ENCODE measurements at places on chromosomes 12 and 14.

DNA sequence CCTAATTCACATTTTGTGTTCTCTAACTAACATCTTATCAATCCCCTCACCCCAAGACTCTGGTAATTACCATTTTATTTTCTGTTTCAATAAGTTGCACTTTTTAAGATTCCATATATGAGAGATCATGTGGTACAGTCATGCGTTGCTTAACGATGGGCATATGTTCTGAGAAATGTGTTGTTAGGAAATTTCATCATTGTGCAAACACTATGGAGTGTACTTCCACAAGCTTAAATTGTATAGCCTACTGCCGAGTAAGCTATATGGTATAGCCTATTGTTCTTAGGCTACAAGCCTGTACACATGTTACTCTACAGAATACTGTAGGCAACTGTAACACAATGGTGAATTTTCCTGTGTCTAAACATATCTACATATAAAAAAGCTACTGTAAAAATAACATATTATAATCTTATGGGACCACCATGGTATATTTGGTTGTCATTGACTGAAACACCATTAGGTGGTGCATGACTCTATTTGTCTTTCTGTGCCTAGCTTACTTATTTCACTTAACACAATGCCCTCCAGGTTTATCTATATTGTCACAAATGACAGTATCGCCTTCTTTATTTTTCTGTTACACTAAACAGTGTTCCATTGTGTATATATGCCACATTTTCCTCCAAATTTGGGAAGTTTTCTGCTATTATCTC, 473.4 kb upstream of the LMO3 start:
- no peaks in the 10 kb centered on the region for H3K36me3 ChIP-seq
- H3K4me1 ChIP-seq, result no peaks in the 10 kb centered on the region

DNA sequence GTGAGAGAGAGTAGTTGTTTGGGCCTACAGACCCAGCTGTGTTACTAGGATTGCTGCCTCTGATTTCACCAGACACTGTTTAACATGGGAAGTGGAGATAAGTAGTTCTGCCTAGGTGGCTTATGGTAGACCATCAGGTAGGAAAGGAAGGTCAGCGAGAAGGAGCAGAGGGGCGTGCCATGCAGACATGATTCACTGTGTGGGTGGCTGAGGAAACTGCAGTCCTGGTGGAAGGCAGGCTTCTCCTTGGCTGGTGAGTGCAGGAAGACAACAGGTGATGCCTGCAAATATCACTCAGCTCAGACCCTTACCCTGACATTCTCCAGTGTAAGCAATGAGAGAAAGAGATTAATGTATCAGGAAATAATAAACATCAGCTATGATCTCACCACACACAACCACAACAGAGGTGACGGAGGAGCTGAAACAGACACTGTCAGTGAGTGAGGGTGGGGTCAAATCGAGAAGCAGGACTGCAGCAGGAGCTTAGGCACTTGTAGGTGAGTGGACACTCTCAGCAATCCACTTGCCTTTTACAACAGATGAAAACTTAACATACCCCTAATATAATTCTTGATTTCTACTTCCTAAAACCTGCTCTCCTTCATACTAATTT, 2.1 kb upstream of the PRR4 start:
- DNase-seq, result no peak
- no peaks in the 10 kb centered on the region for H3K27me3 ChIP-seq
- H3K4me1 ChIP-seq, result no peaks in the 10 kb centered on the region
- H3K27ac ChIP-seq, result no peak overlapping the region
- H3K4me3 ChIP-seq, result no peak overlapping the region

GRCh38 chr12:114473717-114474116, 67.8 kb upstream of the TBX5 start:
- H3K4me3 ChIP-seq, result no peak overlapping the region
- no peaks in the 10 kb centered on the region for H3K36me3 ChIP-seq
- H3K27ac ChIP-seq, result no peak overlapping the region
- no peak for DNase-seq

DNA sequence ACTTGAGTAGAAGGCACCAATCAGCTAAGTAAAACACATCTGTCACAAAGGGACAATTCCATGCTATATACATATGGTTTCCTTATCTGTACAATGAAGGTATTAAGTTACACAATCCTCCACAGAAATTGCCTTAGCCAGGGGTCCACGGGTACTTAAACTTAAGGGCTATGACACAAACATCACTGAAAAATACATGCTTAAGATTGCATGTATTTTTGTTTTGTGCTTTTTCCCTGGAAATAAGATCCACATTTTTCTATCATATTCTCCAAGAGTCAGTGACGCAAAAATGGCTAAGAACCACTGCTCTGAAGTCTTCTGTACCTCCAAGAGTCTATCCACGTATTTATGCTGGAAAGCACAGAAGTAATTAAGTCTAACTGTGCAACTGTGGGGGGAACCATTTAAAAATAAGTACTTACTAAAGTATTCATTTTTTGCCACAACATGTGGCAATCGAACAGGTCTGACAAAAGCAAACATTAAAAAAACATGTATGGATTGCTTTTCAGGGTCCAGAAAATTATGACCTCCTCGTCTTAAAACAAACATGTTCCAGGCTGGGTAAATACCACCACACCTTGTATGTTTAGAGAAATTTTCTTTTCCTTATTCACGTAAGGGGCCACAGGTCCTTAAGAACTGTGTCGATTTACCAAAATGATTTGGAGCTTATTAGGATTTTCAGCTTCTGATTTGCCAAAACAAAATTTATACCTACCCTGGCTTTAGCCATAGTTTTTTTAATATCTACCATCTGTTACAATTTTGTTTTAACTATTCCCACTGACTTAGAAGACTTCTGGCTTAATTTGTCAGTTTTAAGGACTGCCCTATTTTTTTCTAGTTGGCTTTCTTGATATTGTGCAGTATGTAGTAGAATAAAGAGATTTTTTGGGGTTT, 2.8 kb downstream of the SLC38A2 start:
- H3K4me1 ChIP-seq, result peaks cover 69% of the 10 kb centered on the region
- no peaks in the 10 kb centered on the region for H3K27me3 ChIP-seq
- H3K36me3 ChIP-seq, result peaks cover 64% of the 10 kb centered on the region
- H3K27ac ChIP-seq, result peak overlapping the region; percentile 96

GRCh38 chr14:92258934-92259333, 64.0 kb upstream of the SLC24A4 start:
- no peak overlapping the region for H3K27ac ChIP-seq
- H3K4me3 ChIP-seq, result no peak overlapping the region
- no peak for DNase-seq
- H3K4me1 ChIP-seq, result no peaks in the 10 kb centered on the region
- H3K27me3 ChIP-seq, result no peaks in the 10 kb centered on the region

GRCh38 chr12:120767071-120768024, 41.7 kb downstream of the ACADS start:
- H3K4me1 ChIP-seq, result no peaks in the 10 kb centered on the region
- no peaks in the 10 kb centered on the region for H3K27me3 ChIP-seq
- peaks cover 69% of the 10 kb centered on the region for H3K36me3 ChIP-seq
- H3K4me3 ChIP-seq, result no peak overlapping the region
- H3K27ac ChIP-seq, result no peak overlapping the region

DNA sequence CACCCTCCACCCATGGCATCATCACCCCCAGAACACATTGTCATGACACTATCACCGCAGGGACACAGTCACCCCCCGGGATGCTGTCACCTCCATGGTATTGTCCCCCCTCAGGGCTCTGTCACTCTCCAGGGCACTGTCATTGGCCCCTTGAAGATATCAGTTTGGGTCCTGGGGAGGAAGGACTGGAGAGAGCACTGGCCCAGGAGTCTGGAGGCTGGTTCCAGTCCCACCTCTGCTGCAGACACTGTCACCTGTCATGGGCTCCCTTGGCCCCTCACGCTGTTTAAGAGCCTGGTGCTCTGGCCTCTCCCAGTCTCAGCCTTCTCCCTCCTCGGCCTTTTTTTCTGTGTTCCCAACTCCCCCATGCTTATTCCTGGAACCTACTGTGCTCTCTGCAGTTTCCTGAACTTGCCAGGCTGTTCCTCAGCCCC, 31.9 kb downstream of the SERPINA3 start:
- no peak overlapping the region for H3K27ac ChIP-seq
- no peak overlapping the region for H3K4me3 ChIP-seq
- H3K36me3 ChIP-seq, result no peaks in the 10 kb centered on the region

DNA sequence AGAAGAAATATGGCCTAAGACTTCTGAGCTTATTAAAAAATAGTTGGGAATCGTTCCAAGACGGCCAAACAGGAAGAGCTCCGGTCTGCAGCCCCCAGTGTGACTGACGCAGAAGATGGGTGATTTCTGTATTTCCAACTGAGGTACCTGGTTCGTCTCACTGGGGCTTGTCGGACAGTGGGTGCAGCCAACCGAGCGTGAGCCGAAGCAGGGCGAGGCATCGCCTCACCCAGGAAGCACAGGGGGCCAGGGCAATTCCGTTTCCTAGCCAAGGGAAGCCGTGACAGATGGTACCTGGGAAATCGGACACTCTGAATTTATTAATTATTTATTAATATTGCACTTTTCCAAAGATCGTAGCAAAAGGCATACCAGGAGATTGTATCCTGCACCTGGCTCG, 857.8 kb downstream of the C12orf50 start:
- no peaks in the 10 kb centered on the region for H3K4me1 ChIP-seq
- H3K36me3 ChIP-seq, result no peaks in the 10 kb centered on the region
- no peak for DNase-seq
- H3K4me3 ChIP-seq, result no peak overlapping the region
- no peaks in the 10 kb centered on the region for H3K27me3 ChIP-seq

All from tibial artery (tissue), 4 donors.